ENCODE measurements at places on chromosomes 4 and X. TPM values are rescaled to one million over a fixed set of nuclear protein-coding genes. Genes with fewer than 3 reads are reported as not detected.
A peak's percentile ranks its signal among the peaks of the same experiment; 100 is the strongest.

GAGE12J gene
- total RNA-seq = not detected

GRCh38 chr4:107153228-107153627 lies 117.1 kb upstream of the DKK2 start:
- peaks cover 2% of the 10 kb centered on the region for H3K27me3 ChIP-seq
- peak; percentile 80 for DNase-seq
- no peak overlapping the region for H3K4me3 ChIP-seq
- peak overlapping the region; percentile 84 for H3K27ac ChIP-seq
- H3K4me1 ChIP-seq = peaks cover 38% of the 10 kb centered on the region
- H3K36me3 ChIP-seq = peaks cover 3% of the 10 kb centered on the region

GRCh38 chr4:177079327-177079726 lies 230.3 kb upstream of the NEIL3 start:
- no peak for DNase-seq
- no peaks in the 10 kb centered on the region for H3K36me3 ChIP-seq
- no peak overlapping the region for H3K4me3 ChIP-seq
- no peaks in the 10 kb centered on the region for H3K4me1 ChIP-seq
- H3K27me3 ChIP-seq = peaks cover 1% of the 10 kb centered on the region

- no peak overlapping the region for H3K27ac ChIP-seq
- no peak overlapping the region for H3K4me3 ChIP-seq
- H3K27me3 ChIP-seq = no peaks in the 10 kb centered on the region
- H3K36me3 ChIP-seq = no peaks in the 10 kb centered on the region
- H3K4me1 ChIP-seq = peaks cover 5% of the 10 kb centered on the region
These were observed 211.8 kb upstream of the CPEB2 start for GRCh38 chr4:14790494-14790893.

DNA sequence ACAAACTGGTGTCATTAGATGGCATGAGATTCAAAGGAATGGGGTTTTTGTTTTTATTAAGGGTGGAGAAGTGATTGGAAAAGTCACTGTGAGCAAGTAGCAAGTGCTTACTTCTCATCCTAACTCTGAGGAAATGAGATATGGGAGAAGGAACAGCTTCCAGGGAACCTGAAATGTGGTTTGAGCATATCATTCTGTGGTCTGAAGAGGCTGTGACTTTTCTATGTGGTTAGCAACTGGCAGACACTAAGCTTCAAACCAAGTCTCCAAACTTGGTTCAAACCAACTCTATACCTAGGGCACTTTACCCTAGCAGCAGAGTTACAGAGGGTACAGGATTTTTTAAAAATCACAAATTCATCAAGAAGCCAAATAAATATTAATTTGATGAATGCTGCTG lies 58.2 kb downstream of the DCLK2 start:
- H3K27me3 ChIP-seq = no peaks in the 10 kb centered on the region
- DNase-seq = no peak
- H3K36me3 ChIP-seq = no peaks in the 10 kb centered on the region
- H3K4me3 ChIP-seq = no peak overlapping the region

DNA sequence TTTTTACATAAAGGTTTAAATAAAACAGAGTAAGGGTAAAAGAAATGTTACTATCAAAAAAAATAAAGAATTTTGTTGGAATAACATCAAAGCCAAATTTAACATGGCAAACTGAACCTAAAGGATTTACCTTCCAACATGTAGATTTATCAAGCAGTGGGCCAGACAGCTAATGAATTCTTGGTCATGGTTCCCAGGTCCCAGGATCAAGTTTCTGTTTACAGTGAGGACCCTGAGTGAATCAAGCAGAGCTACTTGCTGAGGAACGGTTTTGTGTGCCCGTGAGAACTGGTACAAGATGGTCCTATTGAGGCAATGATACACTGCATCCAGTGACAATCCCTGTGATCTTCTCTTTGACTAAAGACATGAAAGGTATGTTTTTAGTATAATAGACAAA lies 157.1 kb downstream of the CDS1 start:
- no peak overlapping the region for H3K4me3 ChIP-seq
- peaks cover 2% of the 10 kb centered on the region for H3K27me3 ChIP-seq
- no peaks in the 10 kb centered on the region for H3K4me1 ChIP-seq
- H3K27ac ChIP-seq = no peak overlapping the region

- H3K4me3 ChIP-seq = no peak overlapping the region
- H3K27me3 ChIP-seq = no peaks in the 10 kb centered on the region
- no peaks in the 10 kb centered on the region for H3K4me1 ChIP-seq
- DNase-seq = no peak
These were observed 54.5 kb downstream of the CD99L2 start for GRCh38 chrX:150844016-150844415.

DNA sequence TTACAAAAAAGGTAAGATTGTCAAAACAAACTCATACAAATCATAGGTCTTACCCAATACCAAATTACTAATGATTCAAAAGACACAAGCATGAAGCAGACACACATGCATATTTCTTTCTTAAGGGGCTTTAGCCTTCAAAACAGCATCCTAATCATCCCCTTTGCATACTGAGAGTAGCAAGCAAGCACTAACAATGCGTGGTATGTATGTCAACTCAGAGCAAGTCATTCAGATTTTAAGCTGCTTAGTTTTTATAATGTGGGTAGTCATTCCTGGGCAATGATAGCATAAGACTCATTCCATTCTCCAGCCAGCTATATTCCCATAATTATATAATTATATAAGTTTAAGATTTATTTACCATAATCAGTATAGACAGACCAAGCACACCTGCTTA lies 219.6 kb downstream of the DKK2 start:
- no peaks in the 10 kb centered on the region for H3K27me3 ChIP-seq
- no peaks in the 10 kb centered on the region for H3K36me3 ChIP-seq
- no peak overlapping the region for H3K27ac ChIP-seq
- H3K4me1 ChIP-seq = peaks cover 3% of the 10 kb centered on the region
- H3K4me3 ChIP-seq = no peak overlapping the region
- DNase-seq = no peak

GRCh38 chr4:185559915-185560281 lies 24.6 kb upstream of the PDLIM3 start:
- H3K4me1 ChIP-seq = peaks cover 6% of the 10 kb centered on the region
- no peak overlapping the region for H3K27ac ChIP-seq
- peaks cover 5% of the 10 kb centered on the region for H3K36me3 ChIP-seq
- H3K27me3 ChIP-seq = no peaks in the 10 kb centered on the region
- no peak for DNase-seq
- H3K4me3 ChIP-seq = no peak overlapping the region

DNA sequence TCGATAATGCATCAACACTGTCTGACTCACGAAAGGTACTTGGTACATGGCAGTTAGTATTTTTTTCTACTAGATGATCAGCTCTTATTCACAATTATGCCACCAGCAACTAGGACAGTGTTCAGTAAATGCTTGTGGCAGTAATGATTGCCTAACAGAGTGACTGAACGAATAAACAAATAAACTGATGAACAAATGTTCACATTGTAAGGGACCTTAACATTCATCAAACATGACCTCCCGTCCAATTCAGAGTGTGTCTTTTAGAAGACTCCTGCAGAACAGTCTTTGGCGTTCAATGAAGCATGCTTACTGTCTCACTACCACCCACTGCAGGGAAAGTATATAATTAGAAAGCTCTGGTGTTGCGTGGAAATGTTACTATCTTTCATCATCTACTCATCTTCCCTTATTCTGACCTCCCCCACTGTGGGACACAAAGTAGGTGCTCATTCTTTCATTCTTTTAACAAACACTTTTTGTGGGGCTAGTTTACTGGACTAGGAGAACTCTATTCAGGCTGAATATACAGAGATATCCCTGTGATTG lies 319.3 kb downstream of the RAB28 start:
- no peak for DNase-seq
- no peaks in the 10 kb centered on the region for H3K27me3 ChIP-seq
- H3K4me3 ChIP-seq = no peak overlapping the region
- H3K4me1 ChIP-seq = no peaks in the 10 kb centered on the region
- H3K27ac ChIP-seq = no peak overlapping the region

GRCh38 chr4:9942139-9942538 lies 79.2 kb downstream of the SLC2A9 start:
- no peak overlapping the region for H3K4me3 ChIP-seq
- no peaks in the 10 kb centered on the region for H3K36me3 ChIP-seq
- H3K27ac ChIP-seq = no peak overlapping the region
- DNase-seq = no peak
- no peaks in the 10 kb centered on the region for H3K4me1 ChIP-seq
- H3K27me3 ChIP-seq = peaks cover 1% of the 10 kb centered on the region

DNA sequence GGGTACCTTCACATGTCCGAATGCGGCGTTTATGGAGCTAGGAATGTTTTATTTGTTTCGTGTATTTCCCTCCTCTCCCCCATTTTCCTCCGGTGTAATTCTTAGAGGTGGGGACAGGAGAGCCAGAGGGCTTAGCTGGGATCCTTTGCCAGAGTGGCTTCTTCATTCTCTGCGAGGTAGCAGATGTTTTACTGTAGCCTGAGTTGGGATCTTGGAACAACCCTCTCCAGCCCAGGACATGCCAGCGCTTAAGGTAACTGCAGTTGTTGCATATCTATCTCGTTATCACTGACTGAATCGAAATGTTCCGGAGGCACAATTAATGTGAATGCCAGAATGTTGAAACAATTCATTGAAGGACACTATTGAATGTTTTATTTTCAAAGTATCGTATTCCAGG lies 59.0 kb upstream of the DYNLT3 start:
- no peak overlapping the region for H3K4me3 ChIP-seq
- H3K27me3 ChIP-seq = no peaks in the 10 kb centered on the region
- no peak overlapping the region for H3K27ac ChIP-seq
- H3K36me3 ChIP-seq = no peaks in the 10 kb centered on the region
- no peaks in the 10 kb centered on the region for H3K4me1 ChIP-seq
- DNase-seq = no peak

DNA sequence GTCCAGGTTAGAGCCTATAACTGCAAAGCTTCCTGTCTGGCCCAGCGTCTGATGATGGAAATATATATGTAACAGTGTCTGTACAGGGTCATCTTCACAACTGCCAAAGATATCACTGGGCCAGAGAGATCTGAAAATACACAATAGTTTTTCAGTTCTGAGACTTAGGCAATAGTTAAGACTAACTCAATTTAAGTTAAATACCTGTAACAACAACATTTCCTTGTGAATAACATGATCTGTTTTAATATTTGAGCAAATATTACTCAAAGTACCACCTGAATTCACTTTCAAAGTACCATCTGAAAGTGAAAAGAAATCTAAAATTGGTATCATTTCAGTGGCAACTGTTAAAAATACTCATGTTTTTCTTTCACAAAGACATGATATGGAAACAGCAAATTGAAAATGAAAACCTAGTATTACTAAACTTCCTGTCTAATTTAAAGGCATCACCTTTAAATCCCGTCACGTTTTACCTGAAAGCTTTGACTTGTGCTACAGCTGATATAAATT lies 9.6 kb downstream of the ZAR1 start:
- H3K4me1 ChIP-seq = no peaks in the 10 kb centered on the region
- no peak overlapping the region for H3K27ac ChIP-seq
- no peak for DNase-seq
- no peaks in the 10 kb centered on the region for H3K27me3 ChIP-seq
- peaks cover 22% of the 10 kb centered on the region for H3K36me3 ChIP-seq

GCNA gene
- total RNA-seq = 3.0 TPM

DNA sequence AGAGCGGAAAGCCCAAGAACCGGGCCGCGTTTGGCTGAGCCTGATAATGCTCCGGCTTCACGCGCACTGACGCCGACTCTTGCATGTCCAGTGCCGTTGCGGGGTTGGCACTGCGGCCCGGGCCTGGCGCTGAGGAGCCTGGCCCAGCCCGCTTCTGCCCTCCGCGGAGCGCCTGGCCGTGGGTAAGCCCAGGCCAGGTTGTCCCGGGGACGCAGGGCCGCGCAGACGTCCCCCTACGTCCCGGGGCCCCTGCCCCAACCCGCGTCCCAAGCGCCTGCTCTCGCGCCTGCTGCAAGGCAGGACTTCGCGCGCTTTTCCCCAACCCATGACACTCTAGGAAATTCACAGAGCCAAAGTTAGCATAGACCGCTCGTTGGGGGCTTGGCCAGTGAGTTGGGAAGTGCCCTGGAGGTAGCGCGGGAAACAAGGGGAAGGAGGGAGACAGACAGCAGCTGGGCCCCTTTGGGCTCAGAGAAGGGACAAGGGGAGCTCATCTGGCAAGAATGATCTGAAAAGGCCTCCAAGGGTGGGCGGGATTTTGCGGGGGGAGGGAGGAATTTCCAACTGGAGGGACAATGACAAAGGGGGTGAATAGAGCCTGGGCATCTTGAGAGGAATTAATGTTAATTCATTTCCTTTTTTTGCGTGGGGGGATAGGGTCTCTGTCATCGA lies 665 bp upstream of the LRPAP1 start:
- no peak overlapping the region for H3K27ac ChIP-seq
- peaks cover 10% of the 10 kb centered on the region for H3K36me3 ChIP-seq
- no peak for DNase-seq
- peak overlapping the region; percentile 69 for H3K4me3 ChIP-seq

PDGFC gene
- 22.0 TPM for total RNA-seq

- H3K36me3 ChIP-seq = no peaks in the 10 kb centered on the region
- no peak for DNase-seq
- H3K27ac ChIP-seq = no peak overlapping the region
- peaks cover 1% of the 10 kb centered on the region for H3K27me3 ChIP-seq
- H3K4me3 ChIP-seq = no peak overlapping the region
- H3K4me1 ChIP-seq = peaks cover 21% of the 10 kb centered on the region
These were observed 81.7 kb downstream of the HS6ST2 start for GRCh38 chrX:132876523-132877338.

MAP9 gene
- total RNA-seq = 9.2 TPM

Measured in endothelial cell (in vitro differentiated cells).